ENCODE measurements at places on chromosomes 13 and 19.

DNA sequence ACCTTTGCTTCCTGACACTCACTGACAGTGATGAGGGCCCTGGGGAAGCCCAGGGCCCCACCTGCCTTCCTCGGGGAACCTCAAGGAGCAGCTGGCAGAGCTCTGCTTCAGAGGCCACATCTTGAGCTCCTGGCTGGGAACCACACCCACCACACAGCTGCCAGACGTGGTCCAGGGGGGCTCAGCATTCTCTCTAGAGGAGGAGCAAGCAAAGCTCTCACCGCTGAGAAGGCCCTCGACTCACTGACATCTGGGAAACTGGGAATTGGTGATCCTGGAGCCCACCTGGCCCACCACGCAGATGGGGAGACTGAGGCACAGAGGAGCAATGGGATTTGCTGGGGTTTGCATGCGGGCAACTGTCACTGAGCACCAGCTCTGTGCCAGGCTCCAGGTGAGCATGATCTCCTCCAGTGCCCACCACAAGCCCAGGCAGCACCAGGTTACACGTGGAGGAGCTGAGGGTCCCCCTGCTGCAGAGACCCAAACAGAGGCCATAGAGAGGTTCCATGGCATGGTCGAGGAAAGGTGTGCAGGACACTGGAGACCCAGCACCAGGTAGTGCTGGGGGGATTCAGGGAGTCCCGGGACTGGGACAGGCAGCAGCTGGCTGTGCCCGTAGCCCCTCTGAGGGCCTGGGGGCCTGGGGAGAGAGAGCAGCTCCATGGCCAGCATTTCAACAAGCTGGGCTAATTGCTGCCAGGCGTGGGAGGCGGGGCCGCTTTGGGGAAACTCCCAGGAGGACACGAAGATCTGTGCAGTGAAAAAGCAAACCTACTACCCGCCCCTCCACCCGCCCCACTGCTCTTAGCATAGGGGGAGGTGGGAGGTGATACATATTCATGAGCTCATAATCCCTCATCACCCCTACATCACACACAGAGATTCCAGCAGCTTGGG, 33.4 kb downstream of the PEPD start:
- no peak for DNase-seq

DNA sequence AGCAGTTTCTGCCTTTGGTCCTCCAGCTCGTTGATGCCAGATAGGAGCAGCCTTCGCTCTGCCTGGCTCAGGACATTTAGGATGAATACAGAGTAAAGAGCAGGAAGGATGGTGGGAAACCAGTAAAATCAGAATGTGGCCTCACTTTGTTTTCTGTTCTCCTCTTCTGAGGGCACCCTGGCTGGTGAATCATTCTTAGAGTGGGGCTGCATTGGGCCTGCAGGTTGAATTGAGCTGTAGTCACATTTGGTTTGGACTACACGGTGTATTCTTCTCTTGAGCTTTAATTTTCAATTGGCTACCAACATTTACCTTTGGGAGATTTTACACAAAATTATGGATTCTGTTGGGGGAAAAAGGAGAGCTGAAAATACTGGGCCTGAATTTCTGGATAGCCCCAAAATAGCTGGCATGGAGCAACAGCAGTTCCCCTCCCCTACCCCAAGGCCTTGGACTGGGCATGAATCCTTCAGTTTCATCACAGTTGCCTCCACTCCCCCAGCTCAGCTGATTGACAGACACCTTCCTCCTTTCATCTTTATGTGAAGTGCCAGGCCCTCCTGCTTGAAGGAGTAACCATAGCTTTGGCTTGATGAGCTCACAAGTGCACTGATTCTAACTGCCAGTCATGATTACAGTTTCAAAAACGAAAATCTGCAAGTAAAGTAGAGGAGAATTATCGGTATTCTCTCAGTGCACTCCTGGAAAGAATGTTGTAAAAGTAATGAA, 24.3 kb downstream of the ERCC5 start:
- no peak for DNase-seq

DNA sequence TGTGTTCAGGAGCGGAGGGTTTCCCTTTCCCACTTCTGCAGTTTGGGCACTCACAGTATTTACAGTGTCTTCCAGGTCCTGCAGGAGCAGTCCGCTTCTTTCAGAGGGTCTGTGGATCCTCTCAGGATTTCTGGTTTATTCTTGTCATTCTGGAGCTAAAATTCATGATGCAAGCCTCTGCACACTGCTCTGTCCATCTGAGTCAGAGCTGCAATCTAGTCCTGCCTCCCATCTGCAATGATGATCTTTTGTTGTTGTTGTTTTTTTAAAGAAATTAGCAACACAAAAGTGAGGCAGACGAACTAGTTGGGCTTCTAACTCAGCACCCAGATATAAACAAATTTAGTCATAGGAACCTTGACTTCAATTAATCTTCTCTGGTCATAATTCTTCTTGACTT, 86.5 kb downstream of the DLEU7 start:
- DNase-seq, result no peak

GRCh38 chr19:4130744-4131438, 7.0 kb upstream of the MAP2K2 start:
- no peak for DNase-seq

- DNase-seq, result peak; percentile 83
Observed at GRCh38 chr13:73168226-73168952, 109.6 kb downstream of the KLF5 start.

GRCh38 chr13:30235216-30235615, 72.1 kb downstream of the KATNAL1 start:
- no peak for DNase-seq

DNA sequence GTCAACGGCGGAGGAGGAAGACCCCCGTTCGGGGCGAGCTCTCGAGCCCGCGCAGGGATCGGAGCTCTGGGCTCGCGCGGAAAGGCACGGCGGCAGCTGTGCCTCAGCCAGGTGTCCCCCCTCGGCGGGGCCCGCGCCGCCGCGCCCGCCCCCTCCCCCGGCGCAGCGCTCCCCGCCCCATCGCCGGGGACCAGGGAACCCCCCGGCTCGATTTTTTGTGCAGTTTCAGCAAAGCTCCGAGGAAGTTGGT, 110.0 kb downstream of the KCNRG start:
- no peak for DNase-seq

DNA sequence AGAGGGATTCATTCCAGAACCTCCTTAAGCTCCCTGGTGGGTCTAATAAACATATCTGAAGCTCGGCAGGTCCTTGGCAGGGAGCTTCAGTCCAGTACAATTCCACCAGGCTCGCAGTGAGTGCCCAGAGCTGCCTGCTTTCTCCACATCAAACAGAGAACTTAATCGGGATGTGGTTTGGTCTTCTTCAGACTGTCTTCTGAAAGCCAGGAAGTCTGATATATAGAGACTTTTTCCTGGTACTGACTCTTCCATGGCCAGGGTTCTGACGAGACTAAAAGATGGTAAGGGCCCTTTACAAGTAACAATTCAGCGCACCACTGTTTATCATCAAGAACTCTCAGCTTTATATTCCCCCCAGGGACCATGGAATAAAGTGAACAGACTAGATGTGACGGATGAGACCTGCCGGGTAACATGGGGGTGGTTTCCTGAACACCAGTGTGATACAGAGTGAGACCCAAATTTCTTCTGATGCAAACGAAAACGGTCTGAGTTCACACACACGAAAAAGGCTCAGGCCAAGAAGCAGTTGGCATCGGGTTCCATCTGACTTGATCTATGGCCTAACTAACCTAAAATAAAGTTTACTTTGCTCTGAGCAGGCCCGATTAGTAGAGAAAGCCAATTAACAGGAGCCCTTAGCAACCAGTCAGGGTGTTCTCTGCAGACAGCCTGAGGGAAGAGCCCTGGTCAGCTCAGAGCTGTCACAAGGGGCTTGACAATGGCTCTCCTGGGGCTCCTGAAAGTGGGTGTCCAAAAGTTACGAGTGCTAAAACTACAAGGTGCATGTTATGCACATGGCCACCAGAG, 29.0 kb downstream of the RANBP3 start:
- no peak for DNase-seq

DNA sequence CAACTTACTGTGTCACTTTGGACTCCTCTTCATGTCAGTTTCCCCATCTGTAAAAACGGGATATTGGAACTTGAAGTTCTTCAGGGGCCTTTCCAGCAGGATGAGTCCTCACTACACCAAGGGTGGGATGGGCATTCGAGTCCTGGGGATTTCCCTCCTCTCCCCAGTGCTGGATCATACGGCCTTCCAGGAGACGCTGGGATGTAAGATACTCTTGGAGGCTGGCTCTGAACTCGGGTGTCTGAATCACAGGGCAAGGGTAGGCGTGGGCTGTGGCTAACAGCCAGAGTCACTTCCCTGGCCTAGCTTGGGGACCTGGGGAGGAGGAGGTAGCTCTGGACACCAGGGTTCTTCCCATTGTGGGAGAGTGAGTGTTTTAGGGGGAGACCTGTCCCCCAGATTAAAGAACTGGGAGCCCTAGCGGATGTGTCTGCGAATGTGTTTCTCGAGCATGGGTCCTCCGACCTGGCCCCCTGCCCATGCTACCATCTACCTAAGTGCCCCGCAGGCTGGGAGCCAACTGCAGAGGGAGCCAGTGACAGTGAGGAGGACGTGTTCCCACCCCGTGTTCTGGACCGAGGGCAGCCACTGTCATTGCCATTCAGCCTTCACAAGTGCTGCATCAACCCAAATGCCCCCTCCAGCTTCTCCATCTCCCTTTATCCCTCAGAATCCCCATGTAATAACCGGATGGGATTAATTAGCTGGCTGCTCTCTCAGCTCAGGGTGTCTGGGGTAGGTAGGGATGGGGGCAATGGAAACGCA, 2.4 kb upstream of the CYTH2 start:
- DNase-seq, result no peak

- DNase-seq, result no peak
Observed at GRCh38 chr19:51018745-51019543, 565 bp downstream of the KLK10 start.

GRCh38 chr19:18634612-18635297, 2.1 kb upstream of the KLHL26 start:
- DNase-seq, result no peak

DNA sequence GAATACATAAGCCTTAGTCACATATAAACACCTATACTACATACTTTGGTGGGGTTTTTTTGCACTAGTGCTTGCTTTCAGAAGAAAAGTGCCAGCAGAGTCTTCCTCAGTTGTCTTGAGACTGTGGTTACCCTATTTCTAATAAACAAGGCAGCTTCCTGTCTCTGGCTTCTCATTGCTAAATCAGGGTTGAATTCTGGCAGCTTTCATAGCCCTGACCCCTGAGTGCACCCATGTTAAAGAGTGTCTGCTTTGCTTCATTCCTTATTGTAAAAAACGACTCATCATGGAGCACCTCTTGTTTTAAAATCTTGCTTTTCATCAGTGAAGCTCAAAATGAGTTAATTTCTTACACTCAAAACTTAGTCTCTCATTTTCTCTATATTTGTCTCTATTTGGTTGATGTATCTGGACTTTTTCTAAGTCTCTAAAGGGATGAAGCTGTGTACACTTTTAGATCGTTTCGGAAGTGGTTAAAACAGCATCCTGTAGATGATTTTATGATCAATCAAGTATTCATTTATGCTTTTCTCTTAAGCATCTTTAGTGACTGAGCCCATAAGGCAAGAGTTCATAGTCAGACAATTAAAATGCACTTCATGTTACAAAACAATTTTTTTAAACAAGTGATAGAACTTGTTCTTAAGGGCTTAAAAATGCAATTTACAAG, 72.1 kb downstream of the KLF12 start:
- no peak for DNase-seq

DNA sequence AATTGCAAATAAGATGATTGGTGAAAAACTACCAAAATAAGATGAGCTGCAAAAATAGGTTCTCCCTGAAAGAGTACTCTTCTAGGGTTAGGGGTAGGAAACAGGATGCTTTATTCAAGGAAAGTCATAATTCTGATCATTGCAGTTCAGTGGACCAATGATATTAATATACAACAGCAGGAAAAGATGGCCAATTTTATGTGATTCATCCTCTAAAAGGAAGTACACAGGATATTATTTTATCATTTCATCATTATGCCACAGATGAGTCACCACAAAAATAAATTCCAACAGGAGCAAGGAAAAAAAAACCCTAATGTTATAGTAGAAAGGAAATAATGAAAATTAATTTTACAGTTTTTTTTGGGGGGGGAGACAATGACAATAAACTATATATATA, 205.0 kb downstream of the NALCN start:
- DNase-seq, result peak; percentile 36

DNA sequence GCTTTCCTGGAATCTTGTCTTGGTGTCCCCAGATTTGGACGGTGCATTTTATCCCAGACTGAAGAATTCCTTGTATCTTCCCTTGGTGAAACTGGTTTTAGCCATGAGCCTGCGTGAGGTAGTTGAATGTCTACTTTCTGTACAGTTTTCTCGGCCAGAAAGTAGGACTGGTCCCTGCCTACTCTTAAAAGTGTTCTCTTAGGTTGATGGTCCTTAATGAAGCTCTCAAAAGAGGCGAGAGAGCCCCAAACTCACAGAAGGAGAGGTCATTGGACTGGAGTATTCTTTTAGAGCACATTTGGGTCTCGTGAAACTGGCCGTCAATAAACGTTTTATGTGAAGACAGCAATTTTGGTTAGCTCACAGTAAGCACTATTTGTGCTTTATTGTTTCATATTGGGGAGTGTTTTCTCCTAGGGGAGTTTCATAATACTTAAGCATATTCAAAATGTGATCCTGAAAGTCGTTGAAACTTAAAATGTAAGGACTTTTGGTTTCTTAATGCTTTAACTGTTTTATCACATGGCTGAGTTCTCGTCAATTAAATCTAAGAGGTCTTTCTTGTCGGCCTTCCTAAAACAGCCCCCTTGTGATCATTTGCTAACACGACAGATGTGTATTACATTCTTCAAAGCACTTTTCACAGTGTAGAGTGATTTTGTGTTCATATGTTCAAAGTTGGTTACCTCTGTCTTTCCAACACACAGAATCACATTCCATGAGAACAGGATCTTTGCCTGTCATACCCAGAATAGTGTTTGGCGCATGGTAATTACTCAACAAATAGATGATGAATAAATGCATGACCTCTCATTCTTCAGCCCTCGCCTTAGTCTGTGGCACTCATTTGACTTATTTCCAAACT, 889 bp downstream of the GTF2F2 start:
- peak; percentile 28 for DNase-seq
